ENCODE measurements at places on chromosomes 11 and 22.

GRCh38 chr11:25211635-25212254 lies 714.9 kb downstream of the LUZP2 start:
- DNase-seq = no peak

- DNase-seq = no peak
Measured at GRCh38 chr22:38214302-38215056, 12.7 kb downstream of the MAFF start.

DNA sequence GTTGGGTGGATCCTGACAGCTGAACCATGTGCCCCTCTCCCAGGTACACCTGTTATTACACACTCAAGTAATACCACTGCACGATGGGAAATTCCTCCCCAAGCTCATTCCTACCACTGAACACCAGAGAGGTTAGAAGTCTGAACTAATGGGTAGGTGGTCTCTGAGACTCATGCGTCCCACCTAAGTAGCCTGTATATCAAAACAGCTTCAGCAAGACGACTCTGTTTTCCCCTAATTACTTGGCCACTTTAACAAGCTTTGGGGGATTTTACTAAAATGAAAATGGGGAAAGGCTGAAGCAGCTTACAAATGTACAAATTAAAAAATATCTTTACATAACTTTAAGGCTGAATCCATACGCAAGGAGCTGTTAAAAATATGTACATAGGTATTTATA lies 29.4 kb downstream of the LGR4 start:
- DNase-seq = no peak

- no peak for DNase-seq
Measured at GRCh38 chr22:21711851-21712250, 23.7 kb downstream of the YPEL1 start.

GRCh38 chr11:30360741-30361140 lies 37.8 kb downstream of the ARL14EP start:
- no peak for DNase-seq

- no peak for DNase-seq
Measured at GRCh38 chr11:130785380-130786116, 130.7 kb downstream of the SNX19 start.

DNA sequence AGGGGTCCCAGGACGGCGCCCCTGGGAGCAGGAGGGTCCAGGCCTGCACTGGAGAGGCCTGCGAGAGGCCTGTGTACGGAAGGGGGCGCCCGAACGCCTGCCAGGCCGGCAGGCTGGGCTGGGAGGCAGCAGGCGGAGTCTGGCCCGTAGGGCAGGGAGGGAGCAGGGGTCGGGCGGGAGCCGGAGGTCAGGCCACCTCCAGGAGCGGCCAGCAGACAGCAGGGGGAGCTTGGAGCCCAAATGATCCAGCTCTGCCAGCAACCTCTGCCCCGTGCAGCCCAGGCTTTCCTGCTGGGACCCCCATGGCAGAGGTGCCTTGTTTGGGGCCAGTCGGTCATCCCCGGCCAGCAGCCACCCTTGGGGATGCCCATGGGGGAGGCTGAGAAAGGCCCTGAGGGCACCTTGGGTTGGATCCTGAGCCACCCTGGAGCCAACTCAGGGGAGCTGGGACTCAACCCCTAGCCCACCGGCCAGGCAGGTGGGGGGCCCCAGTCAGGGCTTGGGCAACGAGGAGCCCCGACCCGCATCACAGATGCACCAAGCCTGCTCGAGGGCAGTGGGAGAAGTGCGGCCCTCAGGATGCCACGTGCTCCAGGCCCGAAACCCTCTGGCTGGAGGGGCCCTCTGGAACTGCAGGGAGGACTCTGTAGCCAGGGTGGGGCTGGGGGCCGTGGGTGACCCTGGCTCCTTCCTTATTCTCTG lies 9.6 kb upstream of the SYT8 start:
- DNase-seq = no peak

DNA sequence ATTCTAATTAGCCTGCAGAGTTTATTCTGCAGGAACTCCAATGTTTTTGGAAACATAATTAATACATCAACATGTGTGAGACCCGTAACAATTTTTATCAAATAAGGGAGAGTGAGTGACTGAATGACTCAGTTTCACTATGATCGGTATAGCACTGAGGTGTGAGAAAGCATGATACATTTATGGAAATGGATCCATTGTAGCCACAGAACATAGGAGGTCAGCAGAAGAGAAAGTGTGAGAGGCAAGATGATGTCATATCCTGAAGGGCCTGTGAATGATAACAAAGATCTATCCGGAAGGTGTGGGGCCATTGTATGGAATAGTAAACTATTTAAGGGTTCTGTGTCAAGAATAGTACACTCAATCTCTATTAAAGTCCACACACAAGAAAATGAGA lies 1406.1 kb upstream of the TENM4 start:
- DNase-seq = no peak

- DNase-seq = no peak
Measured at GRCh38 chr11:47847892-47848699, at the start of gene NUP160. Gene NUP160, minus strand, starts transcription at chr11:47848350. Its CDS starts 32 bp downstream, at chr11:47848318.
